ENCODE measurements at places on chromosomes 13 and 19.
A peak's percentile ranks its signal among the peaks of the same experiment; 100 is the strongest.

GRCh38 chr13:23598369-23598768, 28.2 kb downstream of the TNFRSF19 start:
- DNase-seq, result no peak

DNA sequence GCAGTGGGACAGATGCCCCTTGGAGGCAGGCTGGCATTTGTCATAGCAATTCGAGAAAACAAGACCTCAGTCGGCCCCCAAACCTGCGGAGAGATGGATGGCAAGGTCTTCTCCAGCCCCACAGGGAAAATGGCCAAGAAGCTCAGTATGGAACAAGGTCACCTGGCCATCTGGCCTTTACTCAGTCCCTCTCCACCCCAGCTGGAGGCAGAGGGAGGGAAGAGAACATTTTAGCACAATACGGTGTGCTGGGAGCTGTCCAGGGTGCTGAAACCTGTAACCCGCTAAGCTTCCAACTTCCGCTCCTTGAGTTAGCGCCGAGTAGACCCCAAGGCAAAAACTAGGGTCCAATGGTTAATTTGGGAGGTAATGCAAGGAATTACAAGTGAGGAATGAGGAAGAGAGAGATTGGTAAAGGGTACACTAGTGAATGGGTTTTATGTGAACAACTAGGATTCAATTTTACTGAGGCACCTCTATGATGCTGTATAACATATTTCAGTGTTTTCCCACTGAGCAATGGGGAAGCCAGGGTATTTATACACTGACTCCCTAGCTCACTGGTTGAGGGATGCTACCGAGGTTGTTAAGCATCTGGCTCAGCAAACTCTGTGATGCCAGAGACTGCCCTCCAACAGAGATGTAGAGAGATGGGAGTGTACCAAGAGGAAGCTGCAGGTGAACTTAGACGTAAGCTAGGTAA, 64.3 kb downstream of the CACNA1A start:
- peak; percentile 5 for DNase-seq

- no peak for DNase-seq
These were observed 2.2 kb downstream of the FFAR1 start for GRCh38 chr19:35349614-35350521.

- DNase-seq, result peak; percentile 15
These were observed 324.0 kb downstream of the GPC5 start for GRCh38 chr13:91722267-91722884.

GRCh38 chr13:90121784-90122183, 1225.7 kb upstream of the MIR17HG start:
- DNase-seq, result no peak
